ENCODE measurements at places on chromosomes 16 and 17.

GRCh38 chr16:49822649-49823370 lies 33.1 kb downstream of the ZNF423 start:
- no peak for DNase-seq

- no peak for DNase-seq
These were observed 131.9 kb upstream of the ZFHX3 start for GRCh38 chr16:73179705-73180331.

DNA sequence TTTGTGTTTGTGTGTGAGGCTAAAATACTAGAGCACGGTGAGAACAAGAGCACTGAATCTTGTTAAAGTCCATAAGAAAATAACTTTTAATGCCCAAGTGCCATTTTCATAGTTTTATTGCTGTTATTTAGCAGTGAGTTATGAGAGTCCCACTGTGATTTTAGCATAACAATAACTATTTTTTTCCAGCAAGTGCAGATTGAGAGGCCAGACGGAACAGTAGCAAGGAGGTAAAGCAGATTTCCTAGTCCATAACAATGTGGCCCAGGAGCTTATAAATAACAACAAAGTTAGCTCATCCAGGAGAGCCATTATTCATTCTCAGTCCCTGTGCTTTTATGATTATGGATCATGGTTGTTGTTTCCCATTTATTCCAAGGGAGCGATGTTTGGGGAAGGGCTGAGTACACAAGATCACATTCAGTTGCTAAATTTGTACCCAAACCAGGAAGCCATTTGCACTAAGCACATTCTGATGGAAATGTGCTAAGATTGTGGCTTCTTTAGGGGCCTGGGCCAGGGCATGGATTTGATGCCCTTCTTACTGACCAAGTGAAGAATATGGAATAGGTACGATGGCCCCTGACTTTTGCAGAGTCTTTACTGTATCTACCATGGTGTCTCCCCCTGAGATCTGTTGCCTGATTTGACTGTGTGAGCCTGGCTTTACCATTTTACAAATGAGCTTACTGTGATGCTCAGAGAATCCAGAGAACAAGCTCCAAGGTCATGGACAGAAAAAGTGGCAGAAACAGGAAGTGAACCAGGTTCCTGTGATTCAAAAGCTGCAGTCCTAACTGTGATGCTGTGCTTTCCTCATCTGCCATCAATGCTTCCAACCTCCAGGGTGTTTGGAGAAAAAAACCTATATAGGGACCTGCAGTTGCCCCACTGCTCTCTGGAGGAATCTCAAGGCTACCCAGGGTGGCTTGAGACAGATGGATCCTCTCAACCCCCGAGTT lies 204.7 kb upstream of the HSBP1 start:
- no peak for DNase-seq

GRCh38 chr17:37447641-37448040 lies 41.0 kb downstream of the TADA2A start:
- no peak for DNase-seq

- no peak for DNase-seq
These were observed 14.6 kb downstream of the ABCC3 start for GRCh38 chr17:50649042-50649908.

GRCh38 chr17:1414001-1414574 lies 14.1 kb upstream of the YWHAE start:
- DNase-seq = no peak

- DNase-seq = no peak
These were observed 4.4 kb downstream of the GPS1 start for GRCh38 chr17:82055965-82056728.

- DNase-seq = no peak
These were observed 255.5 kb downstream of the CDH13 start for GRCh38 chr16:82882226-82882625.

DNA sequence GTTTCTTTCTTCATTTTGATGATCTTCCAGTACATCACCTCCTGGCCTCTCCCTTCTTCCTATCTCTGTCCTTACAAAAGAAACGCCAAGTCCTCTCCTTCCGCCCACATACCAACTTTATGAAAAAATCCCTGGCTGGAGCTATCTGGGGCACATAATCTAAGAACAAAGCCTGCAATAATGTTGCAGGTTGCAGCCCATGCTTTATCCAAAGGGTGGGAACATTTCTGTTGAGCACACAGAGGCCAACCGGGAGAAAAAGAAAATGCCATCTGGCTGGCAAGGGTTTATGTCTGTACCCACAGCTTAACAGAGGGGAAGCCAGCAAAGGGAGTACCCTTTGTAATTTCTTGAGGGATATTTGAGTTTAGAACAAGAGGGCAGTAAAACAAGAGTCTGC lies 409.6 kb downstream of the SOX9 start:
- DNase-seq = no peak

GRCh38 chr17:50117202-50118051 lies 12.5 kb downstream of the SAMD14 start:
- no peak for DNase-seq

DNA sequence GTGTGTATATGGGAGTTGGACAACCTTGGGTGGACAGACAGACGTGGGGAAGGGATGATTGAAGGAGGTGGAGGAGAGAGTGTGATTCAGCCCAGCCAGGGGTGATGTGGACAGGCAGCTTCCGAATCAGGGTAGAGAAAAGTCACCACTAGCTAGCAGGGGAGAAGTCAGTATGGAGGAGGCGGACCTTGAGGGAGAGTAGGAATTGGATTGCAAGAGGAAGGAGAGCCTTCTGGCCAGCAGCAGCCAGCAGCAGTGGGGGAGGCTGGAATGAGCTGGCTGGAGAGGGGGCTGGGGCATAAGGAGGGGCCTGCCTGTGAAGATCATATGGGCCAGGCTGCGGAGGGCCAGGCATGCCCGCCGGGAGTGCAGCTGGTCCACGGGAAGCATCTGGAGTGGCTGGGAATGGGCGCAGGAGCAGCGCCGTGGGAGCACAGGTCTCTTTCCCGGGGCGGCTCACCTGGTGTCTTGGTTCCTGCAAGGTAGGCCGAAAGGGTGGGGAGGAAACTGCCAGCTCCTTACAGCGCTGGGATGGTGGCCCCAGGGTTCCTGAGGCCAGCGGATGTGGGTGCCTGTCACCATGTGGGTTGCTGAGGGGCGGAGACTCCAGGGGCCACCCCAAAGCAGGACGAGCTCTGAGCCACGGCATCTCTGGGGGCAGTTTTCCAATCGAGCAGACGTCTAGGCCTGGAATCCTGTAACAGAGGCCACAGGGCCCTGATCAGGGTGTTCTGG lies 235.3 kb downstream of the SEC14L1 start:
- DNase-seq = peak; percentile 44

Data from stimulated activated CD4-positive, alpha-beta T cell treated with anti-CD3 and anti-CD28 coated beads, TNF-alpha, amount 100 ng/mL, for 4 hours (primary cell).